Pancreas (tissue), 10 donors: ENCODE measurements at places on chromosomes 3 and 15. TPM values are rescaled to one million over a fixed set of nuclear protein-coding genes. Genes with fewer than 3 reads are reported as not detected.

GOLGA8T gene
- 0.19 TPM for total RNA-seq

DUOXA2 gene
- total RNA-seq, result 17.0 TPM

XXYLT1 gene
- total RNA-seq, result 2.5 TPM

GAP43 gene
- 0.09 TPM for total RNA-seq

GUCA1C gene
- 21.0 TPM for total RNA-seq

CAND2 gene
- total RNA-seq, result 3.4 TPM

CD200 gene
- total RNA-seq, result 4.4 TPM

GP9 gene
- not detected for total RNA-seq

MORC1 gene
- total RNA-seq, result not detected

DLEC1 gene
- 0.52 TPM for total RNA-seq

CD96 gene
- 0.12 TPM for total RNA-seq

GOLGA6L26 gene
- not detected for total RNA-seq

RBSN gene
- total RNA-seq, result 9.0 TPM

PLSCR2 gene
- 0.35 TPM for total RNA-seq

CIB2 gene
- 4.4 TPM for total RNA-seq

KBTBD13 gene
- not detected for total RNA-seq

AGBL1 gene
- total RNA-seq, result not detected

SLC27A2 gene
- total RNA-seq, result 5.5 TPM

FANCD2OS gene
- not detected for total RNA-seq

INSYN1 gene
- 0.42 TPM for total RNA-seq

AGTR1 gene
- total RNA-seq, result 0.73 TPM

SLC51A gene
- total RNA-seq, result not detected

RHOV gene
- total RNA-seq, result 10.9 TPM

RPL14 gene
- total RNA-seq, result 1,118 TPM

MESP1 gene
- total RNA-seq, result 1.5 TPM

CILP gene
- total RNA-seq, result 20.7 TPM

SLC38A3 gene
- total RNA-seq, result 32.5 TPM

RPLP1 gene
- 578 TPM for total RNA-seq

LMAN1L gene
- not detected for total RNA-seq

GOLGB1 gene
- total RNA-seq, result 45.0 TPM

CLDN11 gene
- total RNA-seq, result 2.3 TPM

PDHB gene
- 18.4 TPM for total RNA-seq

CFAP161 gene
- 0.16 TPM for total RNA-seq

SPATA12 gene
- not detected for total RNA-seq

XCR1 gene
- not detected for total RNA-seq

FSIP1 gene
- total RNA-seq, result 0.39 TPM

KLHL40 gene
- not detected for total RNA-seq

GABRB3 gene
- total RNA-seq, result 9.7 TPM

COL8A1 gene
- 0.24 TPM for total RNA-seq

USP13 gene
- total RNA-seq, result 4.6 TPM

PP2D1 gene
- total RNA-seq, result not detected

IL16 gene
- total RNA-seq, result 3.3 TPM

CCDC191 gene
- 5.0 TPM for total RNA-seq

CCDC33 gene
- not detected for total RNA-seq

IDH2 gene
- total RNA-seq, result 112 TPM

ACSBG1 gene
- 0.04 TPM for total RNA-seq

MGLL gene
- 5.9 TPM for total RNA-seq

AHSG gene
- 0.19 TPM for total RNA-seq

SLC24A5 gene
- total RNA-seq, result not detected

SLC28A1 gene
- not detected for total RNA-seq

CHRM5 gene
- total RNA-seq, result not detected

CCR2 gene
- 2.7 TPM for total RNA-seq

ABCC5 gene
- 6.1 TPM for total RNA-seq

EFHB gene
- total RNA-seq, result 0.60 TPM

FOXB1 gene
- not detected for total RNA-seq

GTF2A2 gene
- 16.8 TPM for total RNA-seq

SOX2 gene
- total RNA-seq, result not detected
